ENCODE measurements at places on chromosomes 1 and 21.

DNA sequence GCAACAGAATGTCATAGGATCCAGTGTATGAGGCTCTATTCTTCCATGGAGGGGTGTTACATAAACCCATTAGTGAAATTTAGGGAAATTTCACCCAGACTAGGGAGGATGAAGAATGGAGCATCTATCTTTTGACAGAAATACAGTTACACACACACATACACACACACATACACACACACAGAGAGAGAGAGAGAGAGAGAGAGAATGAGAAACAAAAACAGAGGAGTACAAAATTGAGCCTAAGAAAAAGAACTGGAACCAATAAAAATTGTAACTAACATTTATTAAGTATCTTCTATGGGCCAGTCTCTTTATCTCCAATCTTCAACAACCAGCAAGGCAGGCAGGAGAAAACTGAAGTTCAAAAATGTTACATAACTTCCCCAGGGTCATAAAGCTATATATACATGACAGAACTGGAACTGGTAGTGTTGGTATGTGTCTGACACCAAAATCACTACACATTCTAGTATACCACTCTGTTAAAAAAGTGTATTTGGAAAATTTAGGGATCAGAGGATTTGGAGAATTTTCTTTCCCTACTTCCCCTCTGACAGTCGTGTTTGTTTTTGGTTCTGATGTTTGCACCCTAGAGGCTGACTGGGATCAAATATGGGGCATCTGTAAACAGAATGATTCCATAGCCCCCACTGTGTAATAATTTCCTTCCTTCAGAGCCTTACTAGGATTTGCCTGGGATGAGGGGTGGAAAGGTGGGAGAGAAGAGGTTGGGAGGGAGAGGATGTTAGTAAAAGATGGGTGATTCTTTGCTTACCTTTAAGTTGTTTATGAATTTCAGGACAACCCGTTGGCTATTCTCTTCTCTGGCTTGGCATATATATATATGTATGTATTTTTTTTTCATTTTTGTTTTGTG, 1.0 kb upstream of the ZFYVE9 start:
- ATAC-seq, result no peak

DNA sequence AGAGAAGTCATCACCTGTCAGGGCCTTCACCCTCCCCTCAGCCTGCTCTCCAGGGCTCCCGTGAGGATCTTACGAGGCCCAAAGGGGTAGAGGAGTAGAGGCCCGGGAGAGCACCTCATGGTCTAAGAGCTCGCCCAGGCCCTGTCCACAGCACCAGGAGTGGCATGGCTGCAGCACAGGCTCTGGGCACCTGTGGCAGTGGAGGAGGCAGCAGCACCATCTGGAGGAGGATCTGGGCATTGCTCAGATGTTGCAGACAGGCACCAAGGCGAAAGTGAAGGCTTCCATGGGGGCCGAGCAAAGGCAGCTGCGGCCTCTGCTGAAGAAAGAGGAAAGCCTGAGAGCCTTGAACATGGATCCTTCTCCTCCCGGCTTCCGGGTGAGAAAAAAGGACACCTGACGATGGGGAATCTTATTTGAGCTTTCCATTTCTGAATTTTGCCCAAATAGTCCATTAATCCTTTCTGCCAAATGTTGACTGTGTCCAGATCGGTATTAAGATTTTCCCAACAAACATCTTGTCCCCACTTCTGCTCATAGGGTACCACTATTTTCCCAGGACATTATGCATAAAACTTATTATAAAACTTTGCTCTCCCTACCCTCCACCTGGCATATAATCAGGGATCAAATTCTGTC, 604.7 kb downstream of the PTPRC start:
- ATAC-seq, result peak; percentile 99

- no peak for ATAC-seq
Observed at GRCh38 chr1:66359269-66359668, 174.7 kb upstream of the SGIP1 start.

DNA sequence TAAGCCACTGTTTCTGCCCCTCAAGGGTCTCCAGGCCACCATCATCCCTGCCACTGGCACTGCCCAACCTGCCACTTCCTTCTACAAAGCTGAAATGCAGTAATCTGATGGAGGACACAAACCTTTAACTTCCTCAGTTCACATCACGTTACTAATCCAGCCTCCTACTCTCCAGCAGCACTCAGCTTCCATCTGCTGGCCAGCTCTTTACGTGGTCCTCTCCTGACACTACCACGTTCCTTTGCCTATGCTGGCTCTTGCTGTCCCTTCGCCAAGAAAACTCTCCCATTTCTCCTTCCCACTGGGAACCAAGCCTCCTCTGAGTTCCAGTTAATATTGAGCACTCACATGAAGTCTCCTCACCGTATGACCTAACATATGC, 124.0 kb downstream of the EDEM3 start:
- no peak for ATAC-seq

GRCh38 chr1:210233495-210234328, 1.1 kb downstream of the SERTAD4 start:
- peak; percentile 55 for ATAC-seq

DNA sequence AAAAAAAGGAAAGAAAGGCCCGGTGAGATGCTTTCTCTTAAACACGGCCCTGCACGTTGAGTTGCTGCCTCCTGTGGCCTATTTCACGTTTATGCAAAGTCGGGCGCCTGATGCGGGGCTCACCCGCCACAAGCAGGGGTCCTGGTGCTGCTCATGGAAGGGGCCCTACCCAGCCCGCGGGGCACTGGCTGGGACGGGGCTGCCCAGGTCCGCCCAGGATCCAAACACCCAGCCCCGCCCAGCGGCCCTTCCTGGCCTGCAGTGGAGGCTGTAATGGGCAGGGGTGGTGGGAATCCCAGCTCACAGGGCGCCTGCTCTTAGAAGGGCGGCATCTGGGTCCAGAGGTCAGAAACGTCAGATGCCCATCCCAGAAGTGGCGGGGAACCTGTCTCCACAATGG, 1.6 kb downstream of the COL6A2 start:
- ATAC-seq, result no peak

Data from activated T-helper 17 cell treated with anti-CD3 and anti-CD28 coated beads, Interleukin-2, amount 50 U/mL, for 72 hours (primary cell).